NCI-H1436 treated with DMSO at 0.1 percent for 48 hours (cell line): ENCODE measurements at places on chromosomes 3 and 15.

DNA sequence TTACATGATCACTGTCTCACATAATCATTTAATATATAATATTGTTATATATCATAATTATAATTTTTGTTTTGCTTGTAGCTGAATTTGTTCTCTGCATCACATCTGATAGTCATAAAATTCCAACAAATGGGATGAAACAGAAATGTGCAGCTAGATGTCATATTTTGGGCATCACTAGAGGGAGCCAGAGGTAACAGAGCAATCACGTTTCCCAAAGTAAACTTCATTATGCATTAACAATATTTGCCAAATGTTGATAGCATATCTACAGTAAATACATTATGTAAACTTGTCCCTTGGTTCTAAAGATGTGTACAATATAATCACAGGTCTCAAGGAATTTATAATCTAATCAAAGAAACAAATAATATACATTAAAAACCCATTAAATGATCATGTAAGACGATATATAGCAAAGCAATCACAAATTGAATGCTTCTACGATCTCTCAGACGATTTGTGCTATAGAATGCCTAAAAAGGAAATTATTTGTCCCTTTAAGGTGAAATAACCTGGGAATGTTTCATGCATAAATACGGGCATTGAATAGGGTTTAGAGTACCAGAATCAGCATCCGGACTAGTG, 234.2 kb upstream of the MCTP2 start:
- DNase-seq = no peak

GRCh38 chr15:63172851-63173451, 15.7 kb upstream of the RPS27L start:
- no peak for DNase-seq

GRCh38 chr15:48945386-48945785, 18.3 kb downstream of the SHC4 start:
- no peak for DNase-seq

GRCh38 chr15:82105451-82106215, 59.8 kb upstream of the MEX3B start:
- peak; percentile 53 for DNase-seq

- no peak for DNase-seq
These were observed 19.2 kb upstream of the SMAD6 start for GRCh38 chr15:66682865-66683264.

DNA sequence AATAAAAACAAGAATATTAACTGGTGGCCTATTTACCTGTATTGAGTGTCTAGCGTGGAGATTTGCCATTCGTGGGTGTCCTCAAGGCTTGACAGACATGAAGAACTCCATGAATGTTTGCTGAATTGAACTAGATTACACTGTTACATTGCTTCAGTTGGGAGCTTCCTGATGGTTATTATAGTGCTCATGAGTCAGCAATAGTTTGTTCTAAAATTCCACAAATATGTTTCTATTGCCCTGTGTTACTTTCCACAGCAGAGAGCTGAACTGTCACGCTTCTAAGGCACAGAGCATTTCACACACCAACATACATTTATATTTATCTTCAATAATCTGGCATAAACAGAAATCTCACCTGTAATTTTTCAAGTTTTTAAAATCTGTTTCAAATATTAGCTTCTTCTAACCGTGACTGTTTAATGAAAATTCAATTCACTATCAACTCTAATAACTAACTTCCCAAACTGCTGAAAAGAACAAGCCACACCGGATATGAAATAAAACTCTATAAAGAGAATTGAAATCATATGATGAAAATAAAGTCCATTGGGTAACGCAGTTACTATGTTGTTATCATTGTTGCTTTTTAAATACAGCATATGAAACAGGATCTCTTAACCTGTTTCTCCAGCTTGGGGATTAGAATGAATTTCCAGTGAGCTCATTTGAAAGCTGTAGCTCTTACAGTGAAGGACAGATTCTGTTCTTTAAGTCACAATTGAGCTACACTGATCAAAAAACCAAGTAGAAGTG, 61.2 kb upstream of the MCF2L2 start:
- no peak for DNase-seq

GRCh38 chr3:50124052-50124799, 30.9 kb upstream of the SEMA3F start:
- DNase-seq = no peak

GRCh38 chr3:146157325-146158060, 3.5 kb downstream of the PLOD2 start:
- no peak for DNase-seq

DNA sequence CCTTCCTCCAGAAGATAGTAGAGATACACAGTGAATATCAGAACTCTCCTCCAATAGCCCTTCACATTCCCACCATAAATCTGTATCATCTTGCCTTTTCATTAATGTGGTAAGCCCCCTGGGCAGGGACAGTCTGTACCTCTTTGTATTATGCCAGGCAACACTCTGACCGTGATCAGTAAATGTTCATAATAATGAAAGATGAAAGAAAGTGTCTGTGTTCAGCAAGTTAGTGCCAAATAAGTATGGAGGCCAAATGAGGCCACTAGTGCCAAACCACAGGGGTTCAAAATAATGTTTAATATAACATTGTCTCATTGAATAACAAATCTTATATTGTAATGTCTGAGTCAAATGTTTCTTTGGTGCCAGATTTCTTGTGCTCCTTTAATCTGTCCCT, 104.3 kb downstream of the CMSS1 start:
- DNase-seq = no peak

DNA sequence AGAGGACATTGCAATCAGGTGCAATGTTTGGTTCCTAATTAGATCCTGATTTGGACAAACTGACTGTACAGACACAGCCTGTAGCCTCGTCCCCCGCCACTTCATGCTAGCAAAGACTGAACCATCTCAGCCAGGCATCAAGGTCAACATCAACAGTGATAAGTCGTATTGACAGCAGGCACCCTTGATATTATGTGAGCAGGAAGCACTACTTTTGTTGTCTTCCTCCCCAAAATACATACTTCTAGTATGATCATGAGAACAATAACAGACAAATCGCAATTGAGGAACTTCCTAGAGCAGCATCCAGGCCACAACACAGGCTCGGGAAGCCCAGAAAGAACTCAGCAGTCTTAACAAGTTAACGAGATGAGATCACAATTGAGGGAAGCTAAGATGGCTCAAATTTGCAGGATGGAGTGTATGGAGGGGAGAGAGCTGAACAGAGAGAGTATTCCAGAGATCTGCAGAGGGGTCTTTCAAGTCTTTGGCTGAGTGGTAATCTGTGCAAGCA, 20.4 kb downstream of the TGM5 start:
- no peak for DNase-seq
